T-cell (primary cell): ENCODE measurements at places on chromosomes 7 and 10.

GRCh38 chr7:20577441-20578071, 37.9 kb upstream of the ABCB5 start:
- no peak for DNase-seq

GRCh38 chr7:143016996-143017395, 9.9 kb downstream of the OR9A2 start:
- no peak for DNase-seq

DNA sequence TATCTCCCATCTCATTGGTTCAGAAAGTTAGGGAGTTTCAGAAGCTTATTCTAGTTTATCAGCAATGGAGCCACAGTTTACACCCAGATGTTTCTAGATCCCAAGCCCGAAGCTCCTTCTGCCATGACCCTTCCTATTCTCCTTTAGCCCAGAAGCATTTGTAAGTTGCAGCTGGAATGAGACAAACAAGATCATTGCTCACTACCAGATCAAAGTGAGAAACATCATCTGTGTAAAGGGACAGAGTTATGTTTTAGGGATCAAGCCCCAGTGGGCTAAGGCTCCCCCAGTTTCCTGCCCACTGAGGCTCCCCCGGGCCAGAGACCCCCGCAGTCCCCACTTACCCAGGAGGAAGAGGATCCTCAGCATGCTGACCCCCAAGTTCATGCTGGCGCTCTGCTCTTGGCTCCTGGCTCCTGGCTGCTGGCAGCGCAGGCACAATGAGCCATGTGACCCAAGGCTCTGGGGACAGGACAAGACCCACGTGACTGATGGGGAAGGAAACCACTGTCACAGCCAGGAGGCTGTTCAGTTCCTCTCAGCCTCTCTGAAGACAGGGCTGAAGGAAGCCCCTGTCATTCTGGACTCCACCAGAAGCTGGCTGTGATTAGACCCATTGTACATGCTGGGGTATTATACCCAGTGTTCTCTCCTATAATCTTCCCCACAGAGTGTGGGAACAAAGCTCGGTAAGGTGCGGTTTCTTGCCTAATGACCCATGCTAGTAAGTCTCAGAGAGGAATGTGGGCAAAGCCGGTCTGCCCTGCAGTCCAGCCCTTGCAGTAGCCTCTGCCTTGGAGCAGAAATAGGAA, at the start of gene TMEM273:
Gene TMEM273, minus strand, starts transcription at position 442 of the 812 bp plus-strand sequence. Its CDS starts 55 bp downstream, at position 387.
- DNase-seq = no peak

GRCh38 chr7:118573085-118573484, 348.6 kb downstream of the ANKRD7 start:
- no peak for DNase-seq

DNA sequence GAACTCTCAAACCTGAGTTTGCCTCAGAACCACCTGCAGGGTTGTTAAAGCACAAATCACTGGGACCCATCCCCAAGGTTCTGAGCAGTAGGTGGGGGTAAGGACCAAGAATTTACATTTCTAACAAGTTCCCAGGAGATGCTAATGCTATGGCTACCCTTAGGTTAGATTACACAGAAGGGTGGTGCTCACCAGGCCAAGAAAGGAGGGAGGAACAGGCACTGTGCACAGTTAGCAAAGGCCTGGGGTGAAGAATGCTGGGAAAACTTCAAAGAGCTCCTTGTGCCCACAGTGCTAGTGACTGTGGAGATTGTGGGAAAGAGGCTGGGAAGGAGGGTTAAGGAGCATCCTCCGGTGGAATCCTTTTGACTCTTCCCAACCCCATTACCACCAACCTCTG, 8.7 kb upstream of the PRSS2 start:
- no peak for DNase-seq

DNA sequence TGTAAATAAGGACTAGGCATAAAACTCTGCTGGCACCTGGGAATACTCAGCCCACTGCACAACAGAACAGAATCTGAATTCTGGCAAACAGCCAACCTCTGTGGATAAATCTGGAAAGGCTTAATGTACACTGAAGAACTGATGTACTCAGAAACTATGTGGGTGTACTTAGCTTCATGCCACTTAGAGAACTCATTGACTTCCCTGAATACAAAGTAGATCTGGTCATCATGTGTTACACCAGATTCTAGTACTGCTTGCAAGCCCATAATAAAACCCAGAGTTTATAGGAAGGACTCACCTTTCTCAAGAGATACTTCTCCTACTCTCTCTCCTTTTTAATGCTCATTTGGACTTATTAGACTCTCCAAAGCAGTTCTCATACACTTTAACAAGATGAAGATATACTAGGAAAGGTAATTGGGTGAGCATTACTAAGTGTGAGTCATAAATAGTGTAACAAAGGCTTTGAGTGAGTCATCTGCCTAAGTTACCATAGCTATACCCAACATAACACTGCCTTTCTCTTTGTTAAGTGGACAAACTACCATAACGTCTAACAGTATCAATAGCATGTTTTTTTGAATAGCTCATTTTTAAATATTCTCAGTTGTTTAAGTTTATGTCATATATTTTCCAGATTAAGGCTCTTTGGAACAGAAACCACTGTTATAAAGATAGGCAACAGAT, 309.1 kb downstream of the MDFIC start:
- no peak for DNase-seq

- DNase-seq = no peak
These were observed 128.7 kb upstream of the CXCL12 start for GRCh38 chr10:44513591-44513990.

DNA sequence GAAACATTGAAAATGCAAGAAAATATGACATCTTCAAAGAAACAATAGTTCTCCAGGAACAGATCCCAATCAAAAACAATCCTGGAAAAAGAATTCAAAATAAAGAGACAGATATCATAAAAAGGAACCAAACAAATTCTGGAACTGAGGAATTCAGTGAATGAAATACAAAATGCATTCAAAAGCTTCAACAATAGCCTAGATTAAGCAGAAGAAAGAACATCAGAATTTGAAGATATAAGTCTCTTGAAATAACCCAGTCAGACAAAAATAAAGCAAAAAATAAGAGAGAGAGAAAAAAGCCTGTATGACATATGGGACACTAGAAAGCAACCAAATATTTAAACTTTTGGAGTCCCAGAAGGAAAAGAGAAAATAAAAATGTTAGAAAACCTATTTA, 60.3 kb downstream of the MINPP1 start:
- DNase-seq = no peak

DNA sequence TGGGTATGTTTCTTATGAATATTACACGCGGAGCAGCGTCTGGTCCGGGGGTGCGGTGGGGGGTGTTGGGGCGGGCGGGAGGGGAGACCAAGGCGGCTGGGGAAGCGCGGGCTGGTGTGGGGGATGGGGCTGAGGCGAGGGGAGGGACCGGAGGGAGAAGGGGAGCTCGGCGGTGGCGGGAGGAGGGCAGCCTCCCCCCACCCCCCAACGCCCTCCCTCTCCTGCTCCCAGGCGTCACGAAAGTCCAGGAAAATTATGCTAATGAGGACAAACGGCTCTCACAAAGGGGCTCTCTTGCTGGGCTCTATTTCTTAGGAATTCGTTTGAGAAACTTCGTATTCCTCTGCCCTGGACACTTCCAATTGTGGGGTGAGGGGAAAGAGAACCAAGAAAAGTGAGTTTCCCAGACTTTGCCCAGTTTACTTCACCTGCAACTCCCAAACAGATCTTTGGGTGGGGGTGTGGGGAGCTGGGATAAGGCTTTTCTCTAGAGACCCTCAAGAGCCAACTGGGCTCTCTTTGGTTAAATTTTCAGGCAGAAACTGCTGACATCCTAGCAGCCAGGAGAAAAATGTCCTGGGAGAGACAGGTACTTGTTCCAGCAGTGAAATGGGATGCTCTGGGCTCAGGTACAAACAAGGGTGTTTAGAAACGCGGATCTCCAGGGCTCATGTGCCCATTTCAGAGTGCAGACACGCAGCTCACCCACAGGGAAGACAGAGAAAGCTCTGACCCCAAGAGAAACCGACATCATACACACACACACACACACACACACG, 11.7 kb upstream of the HOXA2 start:
- DNase-seq = no peak

GRCh38 chr10:95935429-95935828, 27.7 kb downstream of the CC2D2B start:
- DNase-seq = no peak

GRCh38 chr7:138345567-138345966, 114.5 kb upstream of the TRIM24 start:
- no peak for DNase-seq

DNA sequence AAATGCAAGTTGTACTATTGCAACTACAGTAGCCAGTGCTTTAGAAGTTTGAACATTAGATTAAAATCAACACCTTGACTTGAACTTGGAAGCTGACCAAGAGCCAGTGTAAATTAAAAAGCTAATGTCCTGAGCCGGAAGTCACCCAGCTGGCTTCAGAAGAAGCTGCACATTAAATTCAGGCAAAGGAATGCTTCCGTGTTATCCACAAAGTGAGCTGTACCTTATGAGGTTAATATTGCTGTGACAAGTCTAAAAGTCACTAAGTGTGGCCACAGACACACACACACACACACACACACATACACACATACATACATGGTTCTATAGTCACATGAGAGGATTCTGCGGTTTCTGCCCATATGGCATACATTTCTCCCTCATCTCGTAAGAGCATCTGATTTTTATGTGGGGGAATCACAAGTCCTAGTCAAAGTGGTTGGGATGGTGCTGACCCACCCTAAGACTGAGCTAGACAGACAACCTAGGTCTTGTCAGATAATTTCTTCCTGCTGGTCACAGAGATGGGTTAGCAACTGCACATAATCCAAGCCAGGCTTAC, 612.9 kb downstream of the SORCS1 start:
- no peak for DNase-seq

- DNase-seq = no peak
These were observed 182.7 kb upstream of the MKLN1 start for GRCh38 chr7:131145026-131145425.

DNA sequence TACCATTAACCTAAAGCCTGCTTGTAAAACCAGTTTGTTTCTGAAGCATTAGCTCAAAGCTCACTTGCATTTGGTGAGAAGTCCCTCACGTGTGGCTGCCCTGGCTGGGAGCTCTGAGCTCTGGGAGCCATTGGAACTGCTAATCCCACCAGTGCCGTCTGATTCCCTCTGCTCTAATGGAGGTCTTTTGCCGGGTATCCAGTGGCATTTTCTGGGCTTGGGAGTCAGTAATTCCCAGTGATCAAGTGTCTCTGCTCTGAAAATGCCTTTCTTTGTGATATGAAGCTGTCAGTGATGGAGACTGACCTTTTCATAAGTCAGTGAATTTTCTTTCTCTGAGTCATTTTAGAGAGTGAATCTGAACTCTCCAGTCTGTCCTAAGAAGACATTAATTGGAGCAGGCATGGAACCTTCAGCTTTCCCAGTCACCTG, 36.9 kb upstream of the FAM20C start:
- no peak for DNase-seq

DNA sequence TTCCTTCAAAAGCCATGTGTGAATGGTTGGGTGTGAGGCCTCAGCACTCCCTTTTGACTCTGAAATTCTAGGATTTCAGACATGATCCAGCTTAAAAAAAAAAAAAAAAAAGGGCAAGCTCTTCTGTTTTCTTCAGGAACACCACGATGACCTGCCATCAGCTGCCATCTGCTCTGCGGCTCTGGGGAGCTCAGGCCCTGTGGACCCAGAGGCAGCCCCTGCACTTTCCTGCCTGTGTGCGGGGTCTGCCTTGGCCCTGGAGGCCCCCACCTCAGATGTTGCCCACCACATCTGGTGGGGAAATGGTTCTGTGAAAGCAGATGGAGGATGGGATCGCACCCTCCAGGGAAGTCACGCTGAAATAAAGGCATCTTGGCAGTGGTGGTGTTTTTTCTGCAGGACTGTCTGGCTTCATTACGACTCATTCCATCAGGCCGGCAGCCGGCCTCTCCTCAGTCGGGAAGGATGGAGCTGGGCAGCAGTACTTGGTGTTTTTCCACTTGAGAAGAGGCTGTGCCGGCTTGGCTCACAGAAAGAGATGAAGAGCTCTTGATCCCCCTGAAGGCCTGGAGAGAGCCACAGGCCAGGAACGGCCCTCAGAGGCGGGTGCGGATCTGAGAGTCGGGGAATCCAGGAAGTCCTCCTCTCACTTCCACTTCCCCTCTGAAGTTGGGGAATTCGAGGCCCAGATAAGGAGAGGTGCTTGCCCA, 66.1 kb upstream of the AQP1 start:
- no peak for DNase-seq

- no peak for DNase-seq
These were observed 214.0 kb upstream of the KLF14 start for GRCh38 chr7:130947792-130948580.

GRCh38 chr10:21904930-21905329, 98.6 kb downstream of the DNAJC1 start:
- DNase-seq = no peak

- no peak for DNase-seq
These were observed 160.6 kb downstream of the KLF6 start for GRCh38 chr10:3624367-3624766.

GRCh38 chr7:100019908-100020307, 4.5 kb downstream of the ZKSCAN1 start:
- DNase-seq = no peak

DNA sequence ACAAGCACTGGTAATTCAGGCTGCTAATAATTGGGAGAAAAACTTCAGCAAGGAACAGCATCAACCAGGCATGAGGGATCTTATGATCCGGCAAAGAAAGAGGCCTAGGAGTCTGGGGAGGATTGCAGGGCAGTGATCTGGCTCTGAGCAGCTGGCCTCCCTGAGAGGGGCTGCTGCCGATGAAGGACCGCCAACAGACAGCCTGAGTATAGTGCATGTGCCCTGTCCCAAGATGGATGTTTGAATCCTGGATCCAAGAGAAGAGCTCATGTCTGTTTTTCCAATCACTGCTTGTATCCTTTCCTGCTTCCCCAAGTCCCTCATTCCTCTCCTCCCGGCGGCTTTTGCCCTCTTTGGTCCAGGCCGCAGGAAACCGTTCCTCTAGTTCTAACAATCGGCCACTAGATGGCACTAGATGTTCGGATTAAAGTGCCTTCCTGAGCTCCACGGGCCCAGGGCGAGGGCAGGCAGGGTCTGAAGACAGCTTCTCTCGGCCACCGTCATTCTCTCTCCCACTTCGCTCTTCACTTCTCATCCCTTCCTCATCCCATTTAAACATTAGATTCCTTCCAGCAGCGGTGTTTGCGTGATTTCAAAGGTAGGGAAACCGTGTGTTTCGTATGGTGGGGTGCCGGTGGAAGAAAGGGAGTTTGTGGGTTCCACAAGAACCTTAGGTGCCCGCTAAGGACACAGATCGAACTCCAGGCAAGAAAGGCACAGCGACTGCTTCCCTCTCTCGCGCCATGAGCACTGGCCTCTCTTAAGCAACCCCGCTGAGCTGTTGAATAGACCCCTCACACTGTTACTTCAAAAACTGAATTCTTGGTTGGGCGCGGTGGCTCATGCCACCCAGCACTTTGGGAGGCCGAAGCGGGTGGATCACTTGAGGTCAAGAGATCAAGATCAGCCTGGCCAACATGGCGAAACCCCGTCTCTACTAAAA, 82.4 kb downstream of the ADCYAP1R1 start:
- peak; percentile 18 for DNase-seq
